T-helper 2 cell treated with Interferon-gamma antibody and Interleukin-4, amounts not matched to agents 5 μg/mL and 100 μg/mL, for 36 hours (primary cell): ENCODE measurements at places on chromosomes 7 and 10.

DNA sequence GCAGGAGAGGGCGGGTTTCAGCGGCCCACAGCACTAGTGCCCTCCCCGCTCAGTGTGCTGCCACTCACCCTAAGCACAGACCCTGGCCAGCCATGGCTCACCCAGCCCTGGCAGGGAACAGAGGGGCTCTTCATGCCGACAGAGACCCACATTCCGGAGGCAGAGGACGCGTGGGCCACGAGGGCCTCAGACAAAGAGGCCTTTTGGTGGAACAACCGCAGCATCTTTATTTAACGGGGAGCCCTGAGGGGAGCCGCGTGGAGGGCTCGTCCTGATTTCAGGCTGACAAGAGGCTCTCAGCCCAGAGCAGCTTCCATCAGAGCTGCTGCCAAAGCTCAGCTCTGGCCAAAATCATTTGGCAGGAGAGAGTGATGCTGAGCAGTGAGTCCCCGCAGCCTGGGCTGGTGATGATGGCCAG lies 127.8 kb downstream of the SH3PXD2A start:
- H3K4me3 ChIP-seq = no peak overlapping the region
- peaks cover 4% of the 10 kb centered on the region for H3K4me1 ChIP-seq
- DNase-seq = no peak
- no peaks in the 10 kb centered on the region for H3K36me3 ChIP-seq

GRCh38 chr7:26265065-26265464 lies 26.6 kb upstream of the SNX10 start:
- H3K4me1 ChIP-seq = peaks cover 3% of the 10 kb centered on the region
- H3K27me3 ChIP-seq = peaks cover 3% of the 10 kb centered on the region
- H3K27ac ChIP-seq = no peak overlapping the region
- DNase-seq = no peak
- H3K4me3 ChIP-seq = no peak overlapping the region
- H3K36me3 ChIP-seq = no peaks in the 10 kb centered on the region

DNA sequence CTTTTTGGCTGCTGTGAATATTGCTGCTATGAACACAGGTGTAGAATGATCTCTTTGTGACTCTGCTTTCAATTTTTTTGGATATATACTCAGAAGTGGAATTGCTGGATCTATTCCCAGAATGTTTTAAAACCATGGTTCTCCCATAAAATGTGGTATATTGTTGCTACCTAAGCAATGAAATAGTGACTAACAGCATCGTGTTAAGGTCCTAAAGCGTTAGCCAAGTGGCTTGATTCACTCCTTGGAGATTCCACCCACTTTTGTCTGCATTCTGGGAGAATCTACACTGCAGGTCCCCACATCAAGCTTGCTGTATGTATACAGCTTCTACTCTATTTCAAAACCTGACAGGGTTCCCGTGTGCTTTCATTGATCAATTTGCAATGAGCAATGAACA lies 105.6 kb downstream of the CDK6 start:
- H3K27me3 ChIP-seq = no peaks in the 10 kb centered on the region
- peak overlapping the region; percentile 8 for H3K4me3 ChIP-seq
- peak overlapping the region; percentile 67 for H3K27ac ChIP-seq
- peaks cover 61% of the 10 kb centered on the region for H3K4me1 ChIP-seq

GRCh38 chr7:125383324-125383723 lies 453.7 kb upstream of the POT1 start:
- DNase-seq = no peak
- no peak overlapping the region for H3K4me3 ChIP-seq
- no peaks in the 10 kb centered on the region for H3K36me3 ChIP-seq
- no peak overlapping the region for H3K27ac ChIP-seq
- no peaks in the 10 kb centered on the region for H3K4me1 ChIP-seq

- peaks cover 1% of the 10 kb centered on the region for H3K36me3 ChIP-seq
- H3K27ac ChIP-seq = peak overlapping the region; percentile 90
- H3K4me1 ChIP-seq = peaks cover 67% of the 10 kb centered on the region
- H3K27me3 ChIP-seq = no peaks in the 10 kb centered on the region
Measured at GRCh38 chr7:111012799-111013675, 77.9 kb upstream of the LRRN3 start.

DNA sequence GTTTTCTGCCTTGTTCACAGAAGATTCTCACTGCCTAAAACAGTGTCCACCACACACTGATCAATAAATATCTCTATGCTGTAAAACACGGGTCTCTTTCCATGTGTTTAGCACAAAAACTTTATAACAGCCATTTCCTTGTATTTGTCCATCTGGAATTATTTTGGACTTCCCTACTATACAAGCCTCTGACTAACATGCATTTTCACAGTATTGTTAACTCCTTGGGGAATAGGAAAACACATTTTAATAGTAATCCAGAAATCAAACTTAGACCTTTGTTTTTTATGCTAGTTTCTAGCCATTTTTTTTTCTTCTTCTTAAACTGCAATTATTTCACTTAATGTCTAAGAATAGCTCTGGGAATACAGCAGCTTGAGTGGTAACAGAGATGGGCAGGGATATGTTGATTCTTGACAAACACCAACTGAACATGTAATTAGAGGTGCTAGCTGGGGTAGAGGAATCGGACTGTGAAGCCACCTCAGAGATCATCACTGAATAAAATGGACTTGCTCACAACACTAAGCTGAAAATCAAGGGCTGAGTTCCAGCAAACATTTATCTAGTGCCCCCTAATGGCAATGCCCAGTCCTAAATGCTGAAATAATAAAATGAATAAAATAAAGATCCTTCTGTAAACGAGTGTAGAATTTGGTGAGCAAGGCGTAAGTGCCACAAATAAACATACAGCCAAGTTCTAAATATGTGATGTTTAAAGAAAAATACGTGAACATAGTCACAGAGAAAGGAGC lies 593.1 kb downstream of the SORCS1 start:
- no peaks in the 10 kb centered on the region for H3K4me1 ChIP-seq
- no peaks in the 10 kb centered on the region for H3K27me3 ChIP-seq
- no peak for DNase-seq
- H3K4me3 ChIP-seq = no peak overlapping the region

DNA sequence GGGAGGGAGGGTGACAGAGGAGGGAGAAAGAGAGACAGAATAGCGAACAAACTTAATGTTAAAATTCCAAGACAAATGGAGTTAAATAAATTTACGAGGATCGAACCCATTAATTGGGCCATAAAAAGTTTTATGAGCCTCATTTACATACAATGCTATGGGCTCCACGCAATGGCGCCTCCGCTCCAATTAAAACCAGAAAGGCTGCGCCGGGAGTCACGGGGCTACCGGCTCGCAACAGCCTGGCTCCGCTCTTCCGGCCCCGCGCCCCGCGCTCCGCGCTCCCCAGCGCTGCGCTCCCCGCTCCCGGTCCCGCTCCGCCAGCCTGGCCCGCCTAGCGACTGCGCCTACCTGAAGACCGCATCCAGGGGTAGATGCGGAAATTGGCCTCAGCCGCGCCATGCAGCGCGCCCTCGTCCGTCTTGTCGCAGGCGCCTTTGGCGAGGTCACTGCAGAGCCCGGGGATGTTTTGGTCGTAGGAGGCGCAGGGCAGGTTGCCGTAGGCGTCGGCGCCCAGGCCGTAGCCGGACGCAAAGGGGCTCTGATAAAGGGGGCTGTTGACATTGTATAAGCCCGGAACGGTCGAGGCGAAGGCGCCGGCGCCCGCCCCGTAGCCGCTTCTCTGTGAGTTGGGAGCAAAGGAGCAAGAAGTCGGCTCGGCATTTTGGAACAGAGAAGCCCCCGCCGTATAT lies 513 bp downstream of the HOXA7 start:
- peaks cover 22% of the 10 kb centered on the region for H3K4me1 ChIP-seq
- no peak overlapping the region for H3K4me3 ChIP-seq
- peak overlapping the region; percentile 80 for H3K27ac ChIP-seq

- no peaks in the 10 kb centered on the region for H3K4me1 ChIP-seq
- no peak overlapping the region for H3K4me3 ChIP-seq
Measured at GRCh38 chr7:67841896-67842295, 845.3 kb downstream of the TYW1 start.

- H3K27me3 ChIP-seq = no peaks in the 10 kb centered on the region
- H3K4me3 ChIP-seq = peak overlapping the region; percentile 57
- H3K4me1 ChIP-seq = peaks cover 73% of the 10 kb centered on the region
- DNase-seq = no peak
- H3K36me3 ChIP-seq = peaks cover 19% of the 10 kb centered on the region
Measured at GRCh38 chr10:104322416-104322782, 15.9 kb downstream of the ITPRIP start.

GRCh38 chr7:25707768-25708620 lies 444.0 kb upstream of the NFE2L3 start:
- no peaks in the 10 kb centered on the region for H3K4me1 ChIP-seq
- H3K36me3 ChIP-seq = no peaks in the 10 kb centered on the region
- no peak overlapping the region for H3K4me3 ChIP-seq
- no peak for DNase-seq
